ENCODE measurements at places on chromosomes 11 and 22.

DNA sequence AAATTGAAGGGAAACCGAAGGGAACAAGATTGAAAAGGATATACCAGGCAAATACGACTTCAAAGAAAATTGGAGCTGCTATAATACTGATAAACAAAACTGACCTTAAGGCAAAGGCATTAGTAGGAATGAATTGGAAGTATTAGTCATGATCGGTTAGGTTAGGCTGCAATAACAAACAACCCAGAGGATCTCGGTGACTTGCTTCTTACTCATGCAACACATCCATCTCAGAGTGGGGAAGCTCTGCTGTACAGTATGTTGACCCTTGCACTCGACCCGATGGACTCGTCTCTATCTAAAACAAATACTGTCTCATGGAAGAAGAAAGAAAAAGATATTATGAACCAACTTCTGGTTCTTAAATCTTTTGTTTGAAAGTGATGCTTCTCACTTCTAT is 42.3 kb downstream of the SPATA19 start:
- no peak for DNase-seq

DNA sequence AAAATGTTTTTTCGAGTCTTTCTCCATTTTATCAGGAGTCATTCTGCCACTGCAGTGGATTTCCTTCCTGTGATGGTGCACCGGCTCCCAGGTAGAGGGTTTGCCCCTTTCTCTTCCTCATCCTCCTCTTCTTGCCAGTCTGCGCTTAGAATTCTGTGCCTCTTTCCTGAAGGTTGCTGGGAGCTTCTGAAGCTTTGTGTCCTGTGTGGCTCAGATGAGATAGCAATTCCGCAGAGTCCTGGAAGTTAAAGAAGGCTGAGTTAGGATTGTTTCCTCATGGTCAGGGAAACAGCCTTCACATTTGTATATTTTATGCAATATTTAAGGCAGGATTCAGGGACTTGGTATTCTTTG is 264 bp downstream of the BCO2 start:
- DNase-seq, result no peak

DNA sequence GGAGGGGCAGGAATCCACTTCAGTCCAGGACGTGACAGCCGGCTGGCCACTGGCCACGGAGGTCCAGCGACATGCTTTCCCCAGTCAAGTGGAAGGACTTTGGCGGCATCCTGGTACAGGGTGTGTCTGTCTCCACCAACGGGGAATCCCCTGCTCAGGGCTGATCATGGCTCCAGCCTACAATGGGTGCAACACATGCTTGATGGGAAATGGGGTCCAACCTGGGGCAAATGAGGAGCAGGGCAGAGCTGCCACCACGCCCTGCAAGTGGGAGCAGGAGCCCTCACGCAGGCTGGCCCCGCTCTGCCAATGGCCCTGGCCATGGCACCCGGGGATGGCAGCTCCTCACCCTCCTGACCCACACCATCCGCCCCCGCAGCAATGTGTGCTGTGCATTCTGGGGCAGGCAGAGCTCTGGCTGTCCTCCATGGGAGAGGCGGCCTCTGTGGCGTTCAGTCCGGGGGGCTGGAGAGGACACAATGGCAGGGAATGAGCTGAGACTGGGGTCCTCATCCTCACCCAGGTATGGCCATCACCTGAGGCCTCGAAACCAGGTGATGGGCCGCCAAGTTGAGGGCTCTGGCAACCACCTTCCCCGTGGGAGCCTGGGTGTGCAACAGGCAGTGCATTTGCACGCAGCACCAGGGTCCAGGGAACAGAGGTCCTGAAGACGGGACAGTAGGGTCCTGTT is 5.8 kb upstream of the SEPTIN5 start:
- DNase-seq, result no peak

DNA sequence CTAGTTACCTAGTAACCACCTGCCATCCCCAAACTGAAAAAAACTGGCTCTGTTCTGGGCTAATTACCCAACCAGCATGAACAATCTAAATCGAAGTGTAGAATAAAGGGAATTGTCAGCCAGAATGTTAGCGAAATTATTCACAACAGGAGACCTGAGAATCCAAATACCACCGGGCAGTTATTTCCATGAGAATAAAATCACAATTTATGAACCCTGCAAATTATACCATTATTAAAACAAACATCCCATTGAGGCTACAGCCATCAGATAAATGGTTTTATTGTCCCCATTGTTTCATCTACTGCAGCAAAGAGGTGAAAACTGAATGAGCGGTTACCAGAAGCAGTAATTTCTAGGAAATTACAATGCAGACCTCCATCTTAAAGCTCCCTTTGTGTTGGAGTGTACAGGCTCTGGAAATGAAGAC is 21.7 kb downstream of the FAM168A start:
- DNase-seq, result no peak

DNA sequence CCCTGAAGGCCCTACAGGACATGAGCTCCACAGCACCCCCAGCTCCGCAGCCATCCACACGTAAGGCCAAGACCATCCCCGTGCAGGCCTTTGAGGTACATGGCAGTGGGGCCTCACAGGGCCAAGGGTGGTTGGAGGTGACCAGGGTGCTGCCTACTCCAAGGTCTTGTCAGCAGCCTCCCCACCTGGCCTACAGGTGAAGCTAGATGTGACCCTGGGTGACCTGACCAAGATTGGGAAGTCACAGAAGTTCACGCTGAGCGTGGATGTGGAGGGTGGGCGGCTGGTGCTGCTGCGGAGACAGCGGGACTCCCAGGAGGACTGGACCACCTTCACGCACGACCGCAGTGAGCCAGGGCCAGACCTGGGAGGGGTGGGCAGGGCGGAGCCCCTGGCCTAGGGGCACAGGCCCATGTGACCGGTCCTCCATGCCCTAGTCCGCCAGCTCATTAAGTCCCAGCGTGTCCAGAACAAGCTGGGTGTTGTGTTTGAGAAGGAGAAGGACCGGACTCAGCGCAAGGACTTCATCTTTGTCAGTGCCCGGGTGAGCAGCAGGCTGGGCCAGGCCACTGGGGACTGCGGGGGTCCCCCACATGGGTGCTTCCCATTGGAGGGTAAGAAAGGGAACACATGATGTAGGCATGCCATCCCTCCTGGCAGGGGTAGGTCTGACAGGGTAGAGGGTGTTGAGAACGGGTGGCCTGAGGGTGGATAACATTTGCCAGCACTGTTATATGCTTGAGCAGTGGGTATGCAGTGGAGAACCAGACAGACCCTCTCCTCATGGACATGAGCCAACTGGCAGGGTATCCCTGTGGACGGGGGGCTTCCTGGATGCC is 5.6 kb downstream of the INPPL1 start:
- no peak for DNase-seq

GRCh38 chr11:1863352-1864216 is 10.7 kb downstream of the LSP1 start:
- no peak for DNase-seq

GRCh38 chr22:28768701-28769393 is 3.6 kb upstream of the CCDC117 start:
- peak; percentile 10 for DNase-seq

DNA sequence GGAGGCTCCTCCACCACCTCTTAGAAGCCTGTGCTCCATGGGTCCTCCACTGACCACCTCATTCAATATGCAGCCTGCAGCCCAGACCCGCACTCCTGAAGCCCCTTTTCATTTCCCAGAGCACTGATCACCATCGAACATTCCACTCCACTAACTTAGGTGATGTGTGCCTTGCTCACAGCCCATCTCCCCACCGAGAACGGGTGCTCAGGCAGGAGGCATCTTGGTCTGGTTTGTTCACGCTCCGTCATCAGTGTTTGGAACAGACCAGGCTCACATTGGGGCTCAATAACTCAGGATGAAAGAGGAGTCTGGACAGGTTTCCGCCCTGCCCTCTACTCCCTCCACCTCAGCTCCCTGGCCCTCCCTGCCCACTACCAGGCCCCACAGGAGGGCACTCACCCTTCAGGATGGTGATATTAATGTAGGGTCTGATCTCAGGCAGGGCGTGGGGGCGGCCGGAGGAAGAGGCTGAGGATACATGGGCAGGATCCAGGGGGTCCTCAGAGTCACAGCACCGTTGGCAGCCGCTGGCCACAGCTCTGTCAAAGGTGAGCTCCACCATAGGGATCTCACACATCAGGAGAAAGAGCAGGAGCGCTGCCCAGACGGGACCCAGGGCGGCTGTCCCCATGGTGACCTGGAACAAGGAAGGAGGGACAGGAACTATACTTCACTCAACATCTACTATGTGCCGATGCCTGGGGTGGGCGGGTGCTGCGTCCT is 3.1 kb downstream of the C1QTNF6 start:
- DNase-seq, result no peak
